Neural crest cell (in vitro differentiated cells): ENCODE measurements at places on chromosomes 11 and 22.
A peak's percentile ranks its signal among the peaks of the same experiment; 100 is the strongest.

DNA sequence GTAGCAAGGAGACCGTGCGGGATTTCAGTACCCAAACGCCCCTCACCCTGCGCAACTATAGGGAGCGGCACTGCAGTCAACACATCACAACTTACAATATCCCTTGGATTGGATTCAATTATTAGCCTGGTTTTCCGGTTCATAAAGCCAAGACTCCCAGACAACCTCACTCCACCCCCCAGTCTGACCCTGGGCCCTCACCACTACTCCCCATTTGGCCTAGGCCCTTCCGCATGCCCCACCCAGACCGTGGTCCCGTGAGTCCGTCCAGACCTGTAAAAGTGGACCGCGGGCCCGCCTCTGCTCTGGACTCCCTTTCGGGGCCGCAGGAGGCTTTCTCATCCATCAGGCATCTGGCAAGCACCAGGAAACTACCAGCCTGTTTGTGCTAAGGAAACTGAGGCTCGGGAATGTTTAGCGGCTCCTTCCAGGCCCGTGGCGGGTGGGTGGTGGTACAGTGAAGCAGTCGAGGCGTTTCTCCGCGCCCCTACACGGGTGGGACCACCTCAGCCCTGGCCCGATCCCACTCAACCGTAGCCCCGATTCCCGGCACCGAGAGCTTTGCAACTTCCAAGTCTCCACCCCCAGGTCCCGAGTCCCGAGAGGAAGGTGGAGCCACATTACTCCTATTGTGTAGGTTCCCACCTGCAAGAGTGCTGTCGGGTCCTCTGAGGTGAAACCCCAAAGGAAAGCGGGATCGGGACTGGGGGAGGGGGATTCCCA lies 679 bp upstream of the DPP3 start:
- DNase-seq = no peak

GRCh38 chr22:30717331-30717921 lies 22.8 kb downstream of the OSBP2 start:
- DNase-seq = no peak

- no peak for DNase-seq
These were observed 26.1 kb upstream of the DLAT start for GRCh38 chr11:111999111-111999510.

- no peak for DNase-seq
These were observed 44.5 kb downstream of the RAB6A start for GRCh38 chr11:73716153-73717056.

- no peak for DNase-seq
These were observed 2.2 kb upstream of the OMP start for GRCh38 chr11:77100166-77101042.

DNA sequence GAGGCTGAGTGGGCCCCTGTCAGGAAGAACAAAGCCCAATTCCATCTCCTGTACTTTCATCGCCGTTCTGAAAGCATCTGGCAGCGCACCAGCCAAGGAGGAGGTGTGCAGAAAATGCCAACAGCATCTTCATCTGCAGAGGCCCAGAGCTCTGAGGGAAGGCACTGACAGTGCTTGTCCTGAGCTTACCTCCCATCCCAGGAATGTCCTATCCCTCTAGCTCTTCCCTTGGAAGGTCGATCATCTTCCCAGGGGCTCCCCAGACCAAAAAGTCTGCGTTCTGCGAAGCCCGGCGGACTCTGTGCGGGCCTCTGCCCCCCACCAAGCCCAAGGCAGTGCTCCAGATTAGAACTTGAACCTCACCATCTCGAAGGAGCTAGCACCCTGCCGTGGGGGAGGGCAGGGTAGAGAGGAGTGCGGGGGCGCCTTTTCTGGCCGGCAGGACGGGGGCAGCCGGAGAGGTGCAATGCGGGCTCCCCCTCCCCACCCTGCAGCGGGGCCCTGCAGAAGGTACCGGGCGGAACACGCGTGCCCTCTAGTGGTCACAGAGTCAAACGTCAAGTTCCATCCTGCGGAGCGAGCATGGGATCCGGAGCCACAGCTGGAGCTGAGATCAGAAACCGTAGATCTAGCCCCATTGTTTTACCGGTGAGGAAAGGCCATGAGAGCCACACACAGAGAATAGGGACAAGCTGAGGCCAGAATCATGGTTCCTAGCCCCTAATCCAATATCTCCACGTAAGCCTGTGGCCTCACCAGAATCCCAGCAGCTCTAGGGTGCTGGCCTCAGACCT lies 5.0 kb downstream of the SCN2B start:
- DNase-seq = peak; percentile 85

DNA sequence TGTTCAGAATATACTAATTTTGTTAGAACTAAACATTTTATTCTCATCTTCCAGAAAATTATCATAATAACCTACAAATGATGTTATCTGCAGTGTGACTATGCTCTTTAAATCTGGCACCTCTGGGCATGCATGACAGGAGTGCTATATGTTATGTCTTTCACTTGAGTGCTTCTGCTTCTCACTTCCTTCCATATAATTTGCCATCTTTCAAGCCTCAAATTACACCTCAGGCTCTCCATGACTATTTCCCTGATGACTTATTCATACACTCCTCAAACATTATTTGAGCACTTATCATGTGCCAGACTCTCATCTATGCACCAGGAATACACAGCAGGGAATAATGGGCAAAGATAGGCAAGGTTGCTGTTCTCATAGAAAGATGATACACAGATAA lies 219.3 kb upstream of the POU2AF2 start:
- no peak for DNase-seq
